ENCODE measurements at places on chromosomes 6 and 20. TPM values are rescaled to one million over a fixed set of nuclear protein-coding genes. Genes with fewer than 3 reads are reported as not detected.

GRCh38 chr6:100724696-100725095 is 156.4 kb downstream of the ASCC3 start:
- H3K27ac ChIP-seq = no peak overlapping the region
- H3K27me3 ChIP-seq = no peaks in the 10 kb centered on the region
- H3K4me1 ChIP-seq = no peaks in the 10 kb centered on the region
- H3K36me3 ChIP-seq = no peaks in the 10 kb centered on the region
- DNase-seq = no peak

Gene BTN3A1
- total RNA-seq = 2.5 TPM

Gene WFDC11
- total RNA-seq = not detected

- DNase-seq = no peak
- no peaks in the 10 kb centered on the region for H3K4me1 ChIP-seq
- no peaks in the 10 kb centered on the region for H3K27me3 ChIP-seq
- no peak overlapping the region for H3K27ac ChIP-seq
- H3K36me3 ChIP-seq = no peaks in the 10 kb centered on the region
- no peak overlapping the region for H3K4me3 ChIP-seq
Observed at GRCh38 chr6:96110878-96111277, 95.1 kb downstream of the FUT9 start.

Gene LRRC1
- 8.5 TPM for total RNA-seq

Gene DPPA5
- total RNA-seq = not detected
